WTC11 (cell line): ENCODE measurements at places on chromosomes 7 and 10.

DNA sequence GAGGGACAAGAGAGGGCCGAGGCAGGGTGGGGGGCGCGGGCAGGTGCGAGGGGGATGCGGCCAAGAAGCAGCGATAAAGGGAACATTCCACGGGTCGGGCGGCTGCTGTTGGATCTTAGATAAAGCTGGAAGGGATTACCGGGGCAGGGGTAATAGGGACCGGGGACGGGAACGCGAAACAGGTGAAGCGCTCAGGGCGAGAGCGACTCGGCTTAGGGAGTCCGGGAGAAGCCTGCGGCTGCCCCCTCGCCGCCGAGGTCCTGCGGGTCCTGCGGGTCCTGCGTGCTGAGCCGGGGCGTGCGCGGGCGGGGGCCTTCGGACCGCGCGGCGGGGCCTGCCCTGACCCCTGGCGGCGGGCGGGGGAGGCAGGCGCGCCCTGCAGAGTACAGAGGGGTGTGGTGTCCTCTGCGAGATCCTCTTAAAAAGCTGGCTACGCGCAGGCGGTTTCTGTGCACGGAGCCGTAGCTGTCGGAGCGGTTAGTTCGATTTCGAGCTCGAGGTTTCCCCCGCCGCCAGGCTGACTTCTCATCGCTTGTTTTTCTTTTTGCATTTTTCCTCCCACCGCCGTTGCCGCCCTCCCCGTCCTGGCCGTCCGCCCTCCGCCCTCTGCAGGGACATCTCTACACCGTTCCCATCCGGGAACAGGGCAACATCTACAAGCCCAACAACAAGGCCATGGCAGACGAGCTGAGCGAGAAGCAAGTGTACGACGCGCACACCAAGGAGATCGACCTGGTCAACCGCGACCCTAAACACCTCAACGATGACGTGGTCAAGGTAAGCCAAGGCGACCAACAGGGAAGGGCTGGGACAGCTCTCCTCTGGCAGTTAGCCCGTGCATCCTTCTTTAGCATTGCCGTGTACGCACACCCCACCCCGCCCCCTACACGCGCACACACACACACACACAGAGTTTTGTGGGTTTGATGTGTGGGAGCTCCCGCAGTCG, 1.4 kb downstream of the CAV1 start:
- DNase-seq, result peak; percentile 79

DNA sequence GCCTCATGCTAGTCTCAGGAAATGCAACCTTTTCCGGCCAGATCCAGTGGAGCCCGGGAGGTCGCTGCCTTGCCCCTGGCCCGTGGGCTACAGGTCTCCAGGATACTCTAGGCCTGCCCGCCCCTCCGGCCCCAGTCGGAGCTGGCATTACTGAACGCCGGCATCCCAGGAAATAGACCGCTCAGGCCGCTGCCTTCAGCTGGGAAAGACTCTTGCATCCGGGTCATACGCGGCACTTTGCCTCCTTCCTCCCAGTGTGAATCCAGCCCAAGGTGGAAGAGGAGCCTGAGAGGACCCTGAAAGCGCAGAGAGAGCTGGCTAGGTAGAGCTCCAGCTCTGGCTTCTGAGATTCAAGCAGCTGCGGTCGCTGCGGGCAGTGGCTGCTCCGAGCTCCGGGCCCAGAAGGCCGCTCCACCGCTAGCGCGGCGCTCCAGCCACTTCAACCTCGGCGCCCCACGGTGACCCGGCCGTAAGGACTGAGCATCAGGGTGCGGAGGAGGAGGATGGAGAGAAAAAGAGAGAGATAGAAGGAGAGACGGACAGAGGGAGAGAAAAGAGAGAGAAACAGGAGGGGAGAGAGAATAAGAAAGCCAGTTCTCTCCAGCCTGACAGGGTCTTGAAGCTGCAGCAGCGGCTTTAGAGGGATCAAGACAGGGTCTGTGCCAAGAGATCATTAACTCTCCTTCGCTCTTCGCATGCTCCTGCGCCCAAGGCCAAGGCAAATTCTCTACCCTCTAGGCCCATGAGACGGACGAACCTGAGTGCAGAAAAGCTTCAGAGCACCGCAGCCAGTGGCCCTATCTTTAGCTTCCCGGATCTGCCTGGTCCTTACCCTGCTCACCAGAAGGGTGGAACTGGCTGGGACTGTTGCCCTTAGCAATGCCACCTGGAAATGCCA, 1.8 kb upstream of the HOXA10 start:
- DNase-seq, result no peak

- DNase-seq, result peak; percentile 84
Measured at GRCh38 chr7:134778941-134779740, at the start of gene CALD1. Gene CALD1, plus strand, starts transcription at chr7:134779634. Its CDS starts 88,100 bp downstream, at chr7:134867734.

DNA sequence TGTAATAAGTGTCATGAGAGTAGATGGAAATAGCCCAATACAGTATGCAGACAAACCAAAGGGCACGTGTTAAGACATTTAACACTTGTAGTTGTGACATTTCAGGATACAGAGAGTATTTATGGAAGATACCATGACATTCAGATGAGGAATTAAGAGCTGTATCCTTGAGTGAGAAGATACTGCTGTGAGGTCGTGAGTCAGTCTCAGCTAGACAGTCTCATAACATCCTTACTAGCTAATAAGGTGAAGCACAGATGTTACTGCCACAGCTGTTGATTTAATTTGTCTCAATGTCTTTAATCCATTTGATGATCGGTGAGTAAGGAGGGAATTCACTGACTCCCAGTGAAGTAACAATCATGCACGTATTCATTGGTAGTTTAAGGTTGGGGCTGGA, 288.0 kb upstream of the AKR1E2 start:
- DNase-seq, result no peak

GRCh38 chr10:66365686-66366085, 560.1 kb upstream of the LRRTM3 start:
- DNase-seq, result no peak

- no peak for DNase-seq
Measured at GRCh38 chr10:88725798-88726197, 19.7 kb downstream of the LIPK start.

DNA sequence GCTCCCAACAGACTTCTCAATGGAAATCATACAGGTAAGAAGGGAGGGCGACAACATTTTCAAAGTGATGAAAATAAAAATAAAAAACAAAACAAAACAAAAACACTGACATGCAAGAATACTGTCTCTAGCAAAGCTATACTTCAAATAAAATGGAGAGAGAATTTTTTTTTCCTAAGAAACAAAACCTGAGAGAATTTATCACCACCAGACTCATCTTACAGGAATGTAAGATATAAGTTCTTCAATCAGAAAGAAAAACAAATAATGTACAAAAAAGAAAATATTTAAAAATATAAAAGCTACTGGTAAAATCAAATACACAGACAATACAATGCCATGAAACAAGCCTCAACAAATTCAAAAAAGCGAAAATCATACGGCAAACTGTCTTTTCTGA, 113.2 kb downstream of the NRBF2 start:
- no peak for DNase-seq

DNA sequence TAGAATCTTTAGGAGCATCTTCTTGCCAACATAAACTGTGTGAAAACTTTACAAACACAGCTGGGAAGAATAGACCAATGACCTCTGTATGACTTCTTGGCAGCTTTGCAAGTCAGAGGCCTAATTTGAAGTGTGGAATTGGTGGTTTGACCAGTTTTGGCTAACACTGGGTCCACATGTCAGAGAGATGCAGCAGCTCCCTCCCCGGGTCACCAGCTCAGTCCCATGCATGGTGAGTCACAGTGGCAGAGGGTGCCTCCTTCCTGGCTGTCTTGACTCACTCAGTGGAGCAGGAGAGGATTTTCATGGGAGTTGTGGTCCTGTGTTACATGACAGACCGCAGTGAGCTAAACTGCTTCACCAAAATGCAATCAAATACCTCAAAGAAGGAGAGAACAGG, 8.2 kb upstream of the STARD3NL start:
- no peak for DNase-seq

GRCh38 chr7:141511676-141512396, 39.4 kb upstream of the AGK start:
- DNase-seq, result peak; percentile 61

DNA sequence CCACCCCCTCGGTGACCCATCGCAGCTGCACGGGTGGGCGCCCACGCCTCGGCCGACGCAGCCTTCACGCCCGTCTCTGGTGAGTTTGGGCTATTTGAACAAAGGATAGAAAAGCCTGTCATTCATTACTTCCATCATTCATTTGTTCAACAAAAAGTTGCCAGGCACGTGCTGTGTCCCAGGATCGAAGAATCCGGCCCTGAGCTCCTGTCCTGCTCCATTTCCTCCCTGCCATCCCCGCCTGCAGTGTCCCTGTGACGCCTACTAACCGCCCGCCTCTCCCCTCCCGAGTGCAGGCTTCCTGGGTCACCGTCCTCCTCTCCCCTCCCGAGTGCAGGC, 340.1 kb downstream of the WDR37 start:
- DNase-seq, result no peak

DNA sequence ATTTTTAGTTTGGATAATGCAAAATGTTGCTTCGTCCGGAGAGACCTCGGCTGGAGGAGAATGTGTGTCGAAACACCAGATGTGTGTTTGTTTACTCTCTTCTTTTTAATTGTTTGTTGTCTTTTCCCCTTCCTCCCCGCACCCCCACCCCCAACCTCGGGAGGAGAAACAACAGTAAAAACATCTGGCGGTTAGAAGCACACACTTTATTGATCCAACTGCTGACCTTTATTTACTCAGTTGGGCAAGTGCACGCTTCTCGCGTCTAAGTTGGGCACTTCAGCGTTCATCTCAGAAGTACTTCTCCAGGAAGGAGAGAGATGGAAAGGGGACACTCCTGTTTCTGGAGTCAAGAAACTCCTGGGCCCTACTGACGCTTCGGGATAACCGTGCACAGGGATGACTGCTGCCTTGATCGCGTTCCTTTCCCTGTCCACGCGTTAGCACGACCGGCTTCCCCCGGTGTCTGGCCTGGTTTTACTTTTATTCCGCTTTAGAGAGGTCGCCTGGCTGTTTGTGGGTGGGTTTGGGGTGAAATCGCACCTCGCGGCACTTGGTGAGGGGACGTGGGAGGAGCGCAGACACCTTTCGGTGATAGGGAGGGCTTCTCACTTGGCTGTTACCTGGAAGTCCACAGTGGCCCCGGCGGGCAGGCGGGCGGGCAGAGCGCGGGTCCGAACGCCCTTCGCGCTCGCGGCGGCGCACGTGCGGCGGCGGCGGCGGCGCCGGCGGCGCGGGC, 168.3 kb upstream of the PPP1R3A start:
- DNase-seq, result peak; percentile 14

DNA sequence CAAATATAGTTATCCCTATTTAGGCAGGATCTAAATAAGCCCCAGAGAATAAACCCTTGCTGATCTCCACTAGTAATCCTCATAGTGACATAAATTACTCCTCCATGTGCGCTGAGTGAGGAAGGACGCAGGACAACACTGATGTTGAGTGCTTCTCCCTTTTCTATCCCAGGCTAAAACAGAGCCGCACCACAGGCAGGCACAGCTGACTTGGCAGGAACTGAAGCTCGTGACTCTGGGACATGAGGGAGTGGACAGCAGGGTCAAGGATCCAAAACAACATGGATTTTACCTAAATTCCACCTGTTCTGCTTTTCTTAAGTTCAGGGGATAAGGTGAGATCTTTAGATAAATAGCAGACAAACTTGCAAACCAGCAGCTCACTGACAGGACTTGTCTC, 46.0 kb downstream of the VOPP1 start:
- no peak for DNase-seq

GRCh38 chr7:133118261-133118660, 36.4 kb upstream of the CHCHD3 start:
- no peak for DNase-seq

GRCh38 chr7:11970132-11970531, 138.1 kb upstream of the THSD7A start:
- no peak for DNase-seq

DNA sequence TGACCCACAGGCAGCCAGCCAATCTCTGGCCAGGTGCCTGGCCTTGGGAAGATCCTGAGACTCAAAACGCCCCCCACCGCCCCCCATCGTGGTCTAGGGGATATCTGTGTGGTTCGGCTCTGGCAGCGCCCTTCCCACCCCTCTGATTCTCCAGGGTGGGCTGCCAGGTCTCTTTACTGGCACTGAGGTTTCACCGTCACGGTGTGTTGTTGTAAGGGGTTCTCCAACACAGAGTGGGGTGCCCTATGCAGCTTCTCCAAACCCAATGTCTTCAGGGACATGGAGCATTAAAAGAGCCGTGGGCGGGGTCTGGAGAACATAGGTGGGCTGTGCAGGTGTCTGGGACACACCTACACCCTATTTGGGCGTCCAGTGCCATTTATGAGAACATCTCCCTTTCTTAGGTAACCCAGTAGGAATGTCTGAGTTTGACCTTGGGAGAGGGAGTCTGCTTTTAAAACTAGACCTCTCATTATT, 1.5 kb downstream of the MAFK start:
- no peak for DNase-seq

DNA sequence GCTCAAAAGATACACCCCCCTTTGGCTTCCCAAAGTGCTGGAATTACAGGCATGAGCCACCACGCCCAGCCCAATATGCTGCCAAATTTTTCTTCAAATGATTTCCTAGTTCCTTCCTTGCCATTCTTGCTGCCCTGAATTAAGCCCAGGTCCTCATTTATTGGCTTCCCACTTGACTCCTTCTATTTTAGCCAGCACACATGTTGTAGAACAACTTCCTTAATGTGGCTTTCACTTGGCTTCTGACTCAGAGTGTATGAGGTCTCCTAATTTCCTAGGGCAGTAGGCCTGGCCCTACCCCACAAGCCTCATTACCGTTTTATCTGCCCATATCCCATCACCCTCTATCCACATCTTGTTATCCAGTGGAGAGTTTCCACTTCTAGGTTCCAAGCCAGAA, 21.8 kb upstream of the HIPK2 start:
- DNase-seq, result no peak

- DNase-seq, result no peak
Measured at GRCh38 chr10:88207121-88207546, 343.7 kb downstream of the PTEN start.

- DNase-seq, result no peak
Measured at GRCh38 chr10:7817984-7818294, 366 bp upstream of the TAF3 start.

GRCh38 chr7:150425670-150426069, 24.8 kb upstream of the GIMAP8 start:
- no peak for DNase-seq
